HCT116 (cell line): ENCODE measurements at places on chromosomes 6 and 20. TPM values are rescaled to one million over a fixed set of nuclear protein-coding genes. Genes with fewer than 3 reads are reported as not detected.

DNA sequence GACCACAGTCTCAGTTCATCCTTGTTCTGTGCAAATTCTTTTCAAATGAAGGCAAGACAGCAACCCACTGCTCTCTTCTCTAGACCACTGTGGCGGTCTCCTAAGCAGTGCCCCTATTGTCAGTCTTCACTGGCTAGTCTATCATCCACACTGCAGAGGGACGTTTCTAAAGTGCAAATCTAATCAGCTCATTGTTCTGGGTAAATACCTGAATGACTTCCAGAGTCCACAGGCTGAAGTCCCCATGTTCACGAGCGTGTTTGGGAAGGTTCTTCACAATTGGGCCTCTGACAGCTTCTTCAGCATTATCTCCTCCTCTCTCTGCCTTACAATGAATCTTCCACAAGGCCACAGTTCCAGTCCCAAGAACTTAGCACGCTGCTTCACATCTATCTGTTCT lies 73.2 kb downstream of the LAMA4 start:
- no peak for DNase-seq

- no peak for DNase-seq
Observed at GRCh38 chr6:44957156-44957555, 371.0 kb upstream of the RUNX2 start.

Gene TAAR8
- not detected for total RNA-seq

DNA sequence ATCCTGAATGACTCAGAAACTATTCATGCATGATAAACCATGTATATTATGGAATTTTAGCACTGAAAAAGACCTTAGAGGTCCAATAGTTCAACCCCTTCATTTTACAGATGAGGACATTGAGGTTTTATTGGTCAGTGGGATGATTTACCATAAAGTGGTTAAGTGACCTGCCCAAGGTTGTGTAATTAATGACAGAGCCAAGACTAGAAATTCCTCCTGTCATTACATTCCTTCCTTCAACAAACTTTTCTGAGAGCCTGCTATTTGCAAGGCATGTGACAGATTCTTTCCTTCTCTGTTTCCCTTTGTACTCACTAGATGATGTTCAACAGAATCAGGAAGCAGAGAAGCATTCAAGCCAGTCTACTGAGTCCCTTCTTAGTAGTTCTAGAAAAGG lies 170.7 kb upstream of the KCNK16 start:
- DNase-seq = no peak

DNA sequence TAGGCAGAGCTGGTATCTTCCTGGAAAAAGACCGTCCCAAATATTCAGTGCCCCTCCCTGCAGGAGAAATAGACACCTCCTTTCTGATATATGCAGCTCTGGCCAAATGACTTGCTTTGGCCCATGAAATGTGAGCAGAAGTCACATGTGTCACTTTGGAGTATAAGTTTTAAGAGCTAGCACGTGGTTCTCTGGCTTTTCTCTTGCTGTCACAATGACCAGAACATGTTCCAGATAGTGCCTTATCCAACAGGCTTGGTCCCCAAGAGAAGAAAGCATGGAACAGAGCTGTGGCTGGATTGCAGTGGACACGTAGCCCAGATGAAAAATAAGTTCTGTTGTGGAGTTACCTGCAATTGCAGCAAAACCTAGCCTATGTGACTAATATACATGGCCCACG lies 40.4 kb downstream of the UNC5CL start:
- no peak for DNase-seq

- DNase-seq = no peak
Observed at GRCh38 chr6:71277926-71278600, 10.5 kb upstream of the OGFRL1 start.

Gene CST4
- total RNA-seq = not detected

Gene C4B
- 6.3 TPM for total RNA-seq

GRCh38 chr6:170047823-170048222 lies 243.1 kb downstream of the DLL1 start:
- DNase-seq = no peak

Gene NMBR
- not detected for total RNA-seq

Gene PDSS2
- 12.2 TPM for total RNA-seq

Gene HLA-DOA
- total RNA-seq = 0.39 TPM

Gene TUBB2B
- total RNA-seq = 0.86 TPM

DNA sequence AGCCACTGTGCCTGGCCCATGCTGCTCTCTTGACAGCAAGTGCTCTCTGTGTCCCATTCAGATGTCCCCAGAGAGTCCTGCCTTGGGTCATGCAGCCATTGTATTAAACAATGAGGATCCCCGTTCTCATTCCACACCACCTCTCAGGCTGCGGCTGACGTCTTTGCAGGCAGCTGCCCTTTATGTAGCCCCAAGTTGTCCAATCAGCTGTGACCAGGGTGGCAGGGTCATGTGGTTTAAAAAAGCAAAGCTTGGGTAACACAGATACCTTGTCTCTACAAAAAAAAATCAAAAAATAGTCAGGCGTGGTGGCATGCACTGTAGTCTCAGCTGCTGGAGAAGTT lies 13.2 kb downstream of the GCNT2 start:
- no peak for DNase-seq

DNA sequence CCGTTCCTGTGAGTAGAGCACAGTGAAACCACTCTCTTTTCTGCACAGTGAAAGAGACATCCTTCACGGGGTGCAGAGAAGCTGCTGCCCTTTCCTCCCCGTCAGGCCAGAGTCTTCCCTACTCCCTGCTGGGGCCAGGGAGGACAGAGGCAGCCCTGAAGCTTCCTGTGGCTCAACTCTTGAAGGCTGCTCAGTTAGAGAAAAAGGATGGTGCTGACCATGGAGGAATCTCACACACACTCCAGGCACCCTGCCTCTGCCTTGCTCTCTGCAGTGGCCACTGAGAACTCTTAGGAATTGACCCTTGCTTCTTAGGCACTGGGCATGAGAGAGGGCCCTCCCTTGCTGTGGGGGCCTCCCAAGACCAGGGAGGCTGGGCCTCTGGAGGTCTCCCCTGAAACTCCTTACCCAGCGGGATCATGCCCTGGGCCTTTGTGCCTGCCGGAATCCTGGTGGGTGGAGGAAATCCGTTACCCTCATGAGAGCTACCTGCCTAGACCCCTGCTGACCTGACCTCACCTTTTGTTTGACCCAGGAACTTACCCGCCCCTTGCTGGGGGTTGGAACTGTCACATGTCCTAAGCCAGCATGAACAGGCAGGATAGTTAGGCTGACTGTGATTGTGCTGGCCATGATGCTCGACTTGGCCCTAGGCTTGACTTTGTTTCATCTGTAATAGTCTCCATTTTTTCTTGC lies 65.0 kb upstream of the CD93 start:
- no peak for DNase-seq

Gene ZNF311
- total RNA-seq = not detected

Gene BEND6
- total RNA-seq = 4.0 TPM

- no peak for DNase-seq
Observed at GRCh38 chr6:139926711-139927110, 552.3 kb upstream of the CITED2 start.

DNA sequence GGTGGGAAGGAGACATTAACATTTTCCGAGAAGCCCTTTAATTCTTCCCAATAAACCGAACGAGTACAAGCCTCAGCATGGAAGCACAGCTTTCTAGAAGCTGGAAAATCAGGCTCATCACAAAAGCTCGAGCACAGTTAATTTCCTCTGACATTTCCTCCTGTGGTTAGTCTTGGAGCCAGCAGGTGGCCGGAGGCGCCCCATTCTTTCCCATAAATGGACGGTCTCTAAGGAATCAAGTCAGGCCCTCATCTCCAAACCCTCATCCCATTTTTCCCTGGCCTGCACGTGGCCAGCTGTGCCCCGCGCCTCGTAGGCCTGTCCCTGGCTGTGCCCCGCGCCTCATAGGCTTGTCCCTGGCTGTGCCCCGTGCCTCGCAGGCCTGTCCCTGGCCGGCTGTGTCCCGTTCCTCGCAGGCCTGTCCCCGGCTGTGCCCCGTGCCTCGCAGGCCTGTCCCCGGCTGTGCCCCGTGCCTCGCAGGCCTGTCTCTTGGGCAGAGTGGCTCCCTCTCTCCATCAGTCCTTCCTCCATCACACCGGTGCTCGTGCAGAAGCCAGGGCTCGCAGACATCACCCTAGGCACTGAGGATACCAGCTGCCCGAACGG lies 19.7 kb upstream of the NTSR1 start:
- no peak for DNase-seq

GRCh38 chr20:44651684-44652423 lies at the start of gene ADA:
ADA (minus strand) TSS chr20:44651699; CDS start chr20:44651607, 92 bp downstream.
- no peak for DNase-seq

- DNase-seq = no peak
Observed at GRCh38 chr6:105795913-105796517, 290.1 kb upstream of the PRDM1 start.

Gene MYL9
- 49.3 TPM for total RNA-seq

GRCh38 chr6:123575188-123575587 lies 61.6 kb downstream of the TRDN start:
- DNase-seq = no peak

- DNase-seq = no peak
Observed at GRCh38 chr20:20368418-20369249, 730 bp downstream of the INSM1 start.

DNA sequence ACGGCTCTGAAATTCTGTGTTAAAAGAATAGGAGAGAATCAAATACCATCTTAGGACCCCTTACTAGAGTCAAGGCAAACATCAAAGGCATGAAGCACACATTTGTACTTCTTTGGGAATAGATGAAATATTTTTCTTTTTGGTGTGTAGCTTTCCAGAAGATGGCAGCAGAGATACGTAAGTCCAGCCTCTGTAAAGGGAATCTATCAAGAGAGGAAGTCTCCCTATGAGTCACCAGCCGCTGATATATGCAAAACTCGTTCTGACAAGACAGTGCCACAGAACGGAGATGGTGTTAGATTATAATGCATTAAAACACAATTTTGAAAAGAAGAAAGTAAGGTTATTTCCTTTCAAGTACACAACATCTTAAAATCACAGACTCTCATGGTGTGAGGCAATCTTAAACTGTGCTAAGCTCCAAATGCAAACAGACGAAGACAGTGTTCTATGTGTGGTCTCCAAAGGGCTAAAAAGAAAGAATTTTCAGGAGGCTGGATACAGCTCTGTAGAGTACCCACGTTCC lies 120.0 kb upstream of the AGPAT4 start:
- peak; percentile 75 for DNase-seq

Gene SLC22A16
- total RNA-seq = not detected

- no peak for DNase-seq
Observed at GRCh38 chr6:33627876-33628275, 6.8 kb downstream of the ITPR3 start.

Gene B3GALT4
- total RNA-seq = 1.9 TPM

DNA sequence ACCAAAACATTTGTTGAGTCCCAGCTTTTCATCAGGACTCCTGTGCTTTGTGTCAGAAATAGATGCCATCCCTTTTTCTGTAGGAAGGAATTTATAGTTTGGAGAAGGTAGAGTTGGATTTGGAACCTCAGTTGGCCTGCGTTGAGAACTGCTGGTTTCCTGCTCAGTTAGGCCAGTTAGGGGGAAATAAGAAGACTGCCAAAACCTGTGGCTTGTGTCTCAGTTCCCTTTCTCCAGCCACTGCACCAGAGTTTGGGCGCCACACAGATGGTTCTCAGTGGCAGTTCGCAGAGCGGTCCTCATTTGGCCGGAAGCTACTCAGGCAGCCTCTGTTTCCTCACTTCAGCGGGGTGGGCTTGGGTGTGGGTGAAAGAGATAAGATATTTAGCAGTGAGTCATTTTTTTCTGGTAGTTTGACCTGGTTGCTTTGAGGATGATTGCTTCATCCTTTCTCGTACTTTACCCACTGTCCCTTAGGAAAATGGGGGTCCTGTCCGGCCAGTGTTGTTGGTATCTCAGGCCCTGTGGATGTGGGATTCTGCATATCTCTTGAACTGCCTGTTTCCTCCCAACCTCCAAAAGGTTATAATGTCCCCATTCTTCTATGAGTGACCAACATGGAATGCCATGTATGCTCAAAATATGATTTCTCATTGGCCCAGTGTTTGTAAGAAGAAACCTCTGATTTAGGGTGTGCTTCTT lies 53.7 kb downstream of the JARID2 start:
- no peak for DNase-seq

DNA sequence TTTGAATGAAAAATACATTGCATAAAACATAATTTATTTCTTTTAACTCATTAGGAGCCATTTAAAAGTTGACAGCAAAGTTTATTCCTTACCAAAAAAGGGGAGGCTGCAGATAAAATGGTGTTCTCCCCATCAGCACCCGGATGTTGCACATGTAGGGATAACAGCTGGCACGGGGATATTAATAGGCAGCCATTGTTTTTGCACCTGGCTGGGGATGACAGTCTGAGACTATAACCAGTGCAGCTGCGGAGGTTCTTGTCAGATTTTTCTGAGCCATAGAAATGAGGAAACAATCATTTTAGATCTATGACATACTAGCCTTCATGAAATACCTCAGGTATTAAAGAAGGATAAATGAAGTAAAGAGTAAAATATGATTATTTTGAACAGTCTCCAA lies 20.1 kb upstream of the HECA start:
- DNase-seq = no peak

Gene VSX1
- not detected for total RNA-seq

- DNase-seq = no peak
Observed at GRCh38 chr6:9875605-9876353, 539.1 kb downstream of the TFAP2A start.

Gene JAG1
- 31.9 TPM for total RNA-seq

DNA sequence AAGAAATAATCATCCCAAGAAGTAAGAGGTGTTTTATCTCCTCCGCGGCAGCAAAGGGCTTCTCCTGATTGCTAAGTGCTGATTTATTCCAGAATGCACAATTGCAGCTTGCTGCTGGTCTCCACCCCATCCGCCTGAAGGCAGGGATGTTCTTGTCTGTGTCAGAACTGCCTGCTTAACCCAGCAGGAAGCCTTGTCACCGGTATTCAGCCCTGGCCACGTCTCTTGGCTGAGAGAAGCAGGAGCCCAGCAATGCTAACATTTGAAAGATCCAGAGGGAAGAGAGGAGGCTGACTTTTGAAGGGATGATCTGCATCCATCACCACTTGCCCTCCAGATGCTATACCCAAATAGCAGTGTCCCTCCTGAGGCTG lies 4.2 kb downstream of the SCML4 start:
- DNase-seq = no peak

- DNase-seq = no peak
Observed at GRCh38 chr20:1174787-1175186, 10.0 kb downstream of the TMEM74B start.

GRCh38 chr20:1472556-1473245 lies 6.1 kb upstream of the NSFL1C start:
- DNase-seq = no peak

Gene RBBP9
- 10.3 TPM for total RNA-seq

Gene TPBG
- total RNA-seq = 28.4 TPM
